ENCODE measurements at places on chromosomes 7 and 10. TPM values are rescaled to one million over a fixed set of nuclear protein-coding genes. Genes with fewer than 3 reads are reported as not detected.

The SP8 gene
- not detected for polyA plus RNA-seq

DNA sequence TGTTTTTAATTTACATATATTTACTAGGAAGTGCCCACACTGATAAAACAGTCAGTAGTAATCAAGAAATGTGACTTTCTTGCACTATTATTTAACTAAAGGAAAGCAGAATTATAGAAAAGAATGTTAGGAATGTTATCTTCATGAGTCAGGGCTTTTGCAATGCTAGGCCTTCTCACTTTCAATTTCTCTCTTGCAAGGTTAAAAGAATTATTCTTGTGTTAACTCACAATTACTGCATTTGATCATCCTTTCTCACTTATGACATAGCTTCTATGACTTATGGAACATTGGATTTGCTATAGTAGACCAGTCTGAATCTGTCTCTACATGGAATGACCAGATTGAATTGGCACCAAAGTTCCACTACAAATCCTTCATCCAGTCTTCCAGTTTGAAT, 192.4 kb downstream of the SDK1 start:
- H3K4me3 ChIP-seq: no peak overlapping the region
- no peaks in the 10 kb centered on the region for H3K27me3 ChIP-seq
- H3K36me3 ChIP-seq: no peaks in the 10 kb centered on the region

DNA sequence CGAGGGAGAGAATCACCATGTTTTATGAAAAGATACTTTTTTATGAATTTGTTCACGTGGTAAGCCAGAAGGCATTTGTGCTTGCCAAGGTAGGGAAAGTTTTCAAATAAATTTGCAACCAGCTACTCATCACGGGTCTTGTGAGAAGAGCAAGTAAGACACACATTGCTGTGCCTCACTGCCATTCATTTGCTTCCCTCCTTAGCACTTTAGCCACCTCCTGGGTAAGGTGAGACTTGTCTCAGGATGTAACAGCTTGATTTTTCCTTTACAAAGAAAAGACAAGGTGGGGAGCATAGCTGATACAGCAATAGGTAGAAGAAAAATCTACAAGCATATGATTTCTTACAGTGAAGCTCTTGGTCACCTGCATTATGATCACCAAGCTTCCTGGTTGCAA, 342.4 kb upstream of the GRM3 start:
- no peak overlapping the region for H3K27ac ChIP-seq
- no peaks in the 10 kb centered on the region for H3K36me3 ChIP-seq
- H3K4me1 ChIP-seq: no peaks in the 10 kb centered on the region
- no peak overlapping the region for H3K4me3 ChIP-seq

The IFIT2 gene
- 4.4 TPM for polyA plus RNA-seq

The C10orf67 gene
- polyA plus RNA-seq: not detected

The CYP3A5 gene
- 0.69 TPM for polyA plus RNA-seq

DNA sequence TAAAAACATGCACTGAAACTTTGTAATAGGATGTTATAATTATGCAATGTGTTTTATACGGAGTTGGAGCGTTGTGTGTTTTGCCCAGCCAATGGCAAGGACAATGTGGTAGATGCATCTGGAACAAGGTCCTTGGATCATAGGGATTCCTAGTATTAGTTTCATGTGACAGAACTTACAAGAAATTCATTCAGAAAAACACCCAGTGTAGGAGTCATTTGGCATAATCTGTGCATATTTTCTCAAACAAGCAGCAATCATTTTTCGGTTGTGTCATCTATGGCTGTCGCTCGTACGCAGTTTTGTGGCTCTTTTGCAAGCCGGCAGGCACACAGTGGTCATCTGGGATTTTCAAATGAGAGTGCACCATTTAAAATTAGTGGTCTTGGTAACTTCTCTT, 19.8 kb downstream of the CREB5 start:
- H3K27me3 ChIP-seq: no peaks in the 10 kb centered on the region
- no peak overlapping the region for H3K27ac ChIP-seq
- no peaks in the 10 kb centered on the region for H3K36me3 ChIP-seq
- H3K4me3 ChIP-seq: no peak overlapping the region
- DNase-seq: no peak

DNA sequence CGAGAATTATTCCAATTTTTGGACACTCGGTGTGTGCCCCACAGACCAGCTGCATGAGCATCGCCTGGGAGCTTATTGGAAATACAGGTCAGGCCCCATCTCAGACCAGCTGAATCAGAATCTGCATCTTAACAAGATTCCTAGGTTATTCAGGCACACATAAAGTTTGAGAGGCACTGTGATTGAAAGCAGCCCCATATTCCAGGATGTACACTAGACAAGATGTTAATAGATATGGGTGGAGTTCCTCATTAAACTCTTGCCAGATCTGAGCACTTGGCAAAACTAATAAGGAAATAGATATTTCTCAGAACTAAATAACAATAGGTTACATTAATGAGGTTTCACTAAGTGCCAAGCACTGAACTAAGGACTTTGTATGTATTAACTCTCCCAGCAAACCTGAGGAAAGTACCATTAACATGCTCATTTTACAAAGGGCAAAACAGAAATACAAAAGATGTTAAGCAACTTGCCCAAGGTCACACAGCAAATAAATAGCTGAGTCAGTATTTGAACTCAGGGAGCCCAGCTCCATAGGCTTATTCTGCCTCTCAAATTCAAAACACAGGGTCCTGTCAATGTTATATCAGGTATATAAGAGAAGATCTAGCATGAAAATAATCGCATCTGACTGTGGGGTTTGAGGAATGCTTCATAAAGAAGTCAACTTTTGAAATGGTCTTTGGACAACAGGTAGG, 29.9 kb downstream of the PPP1R3C start:
- H3K27ac ChIP-seq: no peak overlapping the region
- H3K4me1 ChIP-seq: no peaks in the 10 kb centered on the region
- no peak for DNase-seq
- no peaks in the 10 kb centered on the region for H3K36me3 ChIP-seq

GRCh38 chr7:157539521-157539920, 202.7 kb downstream of the DNAJB6 start:
- H3K27me3 ChIP-seq: no peaks in the 10 kb centered on the region
- no peaks in the 10 kb centered on the region for H3K36me3 ChIP-seq
- no peaks in the 10 kb centered on the region for H3K4me1 ChIP-seq
- H3K27ac ChIP-seq: no peak overlapping the region
- no peak overlapping the region for H3K4me3 ChIP-seq

The ARID5B gene
- 39.4 TPM for polyA plus RNA-seq

DNA sequence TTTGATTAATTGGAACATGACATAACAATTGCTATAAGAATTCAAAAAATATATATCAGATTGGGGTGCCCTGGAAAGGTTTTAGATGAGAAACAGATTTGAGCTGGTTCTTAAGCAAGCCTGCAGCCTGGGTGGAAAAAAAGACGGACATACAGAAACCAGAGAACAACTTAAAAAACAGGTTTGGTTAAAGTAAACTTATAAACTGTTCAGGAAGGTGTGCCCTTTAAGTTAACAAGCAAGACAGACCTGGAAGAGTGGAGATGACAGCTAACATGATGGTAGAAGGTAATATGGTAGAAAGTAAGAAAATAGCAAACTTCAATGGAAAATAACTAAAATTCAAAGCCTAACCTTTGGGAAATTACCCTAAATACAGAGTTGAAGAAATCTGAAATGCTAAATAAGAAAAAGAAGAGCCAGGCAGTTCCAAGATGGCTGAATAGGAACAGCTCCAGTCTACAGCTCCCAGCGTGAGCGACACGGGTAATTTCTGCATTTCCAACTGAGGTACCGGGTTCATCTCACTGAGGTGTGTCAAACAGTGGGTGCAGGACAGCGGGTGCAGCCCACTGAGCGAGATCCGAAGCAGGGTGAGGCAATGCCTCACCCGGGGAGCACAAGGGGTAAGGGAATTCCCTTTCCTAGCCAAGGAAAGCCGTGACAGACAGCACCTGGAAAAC, 52.2 kb downstream of the CADPS2 start:
- no peak for DNase-seq
- H3K27me3 ChIP-seq: no peaks in the 10 kb centered on the region
- H3K4me3 ChIP-seq: no peak overlapping the region
- no peaks in the 10 kb centered on the region for H3K36me3 ChIP-seq
- H3K27ac ChIP-seq: no peak overlapping the region

GRCh38 chr7:45575501-45576248, 1.5 kb downstream of the ADCY1 start:
- no peak overlapping the region for H3K27ac ChIP-seq
- no peaks in the 10 kb centered on the region for H3K27me3 ChIP-seq
- H3K4me1 ChIP-seq: no peaks in the 10 kb centered on the region
- no peak for DNase-seq

The CALML5 gene
- not detected for polyA plus RNA-seq

GRCh38 chr10:132298038-132298881, 9.5 kb downstream of the STK32C start:
- no peak overlapping the region for H3K27ac ChIP-seq
- no peak overlapping the region for H3K4me3 ChIP-seq
- no peaks in the 10 kb centered on the region for H3K4me1 ChIP-seq
- H3K27me3 ChIP-seq: no peaks in the 10 kb centered on the region
- no peak for DNase-seq

GRCh38 chr10:95793401-95794045, 37.6 kb downstream of the ENTPD1 start:
- H3K4me1 ChIP-seq: no peaks in the 10 kb centered on the region
- no peak overlapping the region for H3K27ac ChIP-seq
- H3K36me3 ChIP-seq: no peaks in the 10 kb centered on the region
- H3K27me3 ChIP-seq: no peaks in the 10 kb centered on the region
- no peak for DNase-seq

- no peak overlapping the region for H3K27ac ChIP-seq
- DNase-seq: no peak
- no peaks in the 10 kb centered on the region for H3K27me3 ChIP-seq
- no peaks in the 10 kb centered on the region for H3K36me3 ChIP-seq
Observed at GRCh38 chr10:111347386-111348013, 270.7 kb downstream of the ADRA2A start.

DNA sequence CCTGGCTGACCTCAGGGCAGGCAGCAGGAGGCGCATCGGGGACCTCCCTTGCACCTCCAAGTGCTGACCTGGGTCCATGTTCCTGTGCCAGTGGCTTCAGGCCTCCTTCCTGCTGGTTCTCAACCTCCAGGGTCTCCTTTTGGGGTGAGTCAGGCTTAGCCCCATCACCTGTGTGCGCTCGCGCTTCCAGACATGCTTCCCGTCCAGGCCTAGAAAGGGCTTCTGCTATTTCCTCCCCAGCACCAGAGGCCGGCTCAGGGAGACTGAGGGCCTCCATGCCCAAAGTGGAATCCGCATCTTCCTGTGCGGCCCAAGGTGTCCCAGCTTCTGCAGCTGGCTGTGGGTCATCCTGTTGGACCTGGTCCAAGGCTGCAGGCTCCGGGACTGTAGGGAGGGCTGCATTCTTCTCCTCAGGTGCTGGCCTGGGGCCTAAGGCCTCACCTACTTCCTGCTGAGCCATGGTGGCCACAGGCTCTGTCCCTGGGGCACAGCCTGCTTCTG, 5.9 kb downstream of the NACAD start:
- H3K4me3 ChIP-seq: no peak overlapping the region
- no peaks in the 10 kb centered on the region for H3K36me3 ChIP-seq
- H3K27ac ChIP-seq: no peak overlapping the region

The FBXO24 gene
- polyA plus RNA-seq: 2.0 TPM

DNA sequence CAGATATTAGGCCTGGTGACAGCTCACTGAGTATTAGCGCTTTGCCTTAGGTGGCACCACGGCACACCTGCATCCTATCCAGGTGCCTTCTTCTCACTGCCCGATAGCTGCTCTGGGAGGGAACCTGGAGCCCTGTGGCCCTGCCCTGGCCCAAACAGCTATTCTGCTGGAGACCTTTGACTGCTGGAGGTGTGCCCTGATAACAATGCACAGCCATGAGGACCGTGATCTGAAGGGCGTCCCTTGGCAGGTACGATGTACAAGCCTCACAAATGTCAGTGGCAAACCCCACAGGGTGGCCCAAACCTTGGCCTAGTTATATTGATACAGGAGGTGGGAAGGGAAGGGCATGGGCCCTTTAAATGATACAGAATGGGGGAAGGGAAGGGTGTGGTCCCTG, 259.5 kb downstream of the GRID1 start:
- no peak overlapping the region for H3K27ac ChIP-seq
- no peak overlapping the region for H3K4me3 ChIP-seq
- no peak for DNase-seq
- H3K36me3 ChIP-seq: no peaks in the 10 kb centered on the region

GRCh38 chr10:95837356-95837776, 70.4 kb upstream of the CC2D2B start:
- no peak overlapping the region for H3K4me3 ChIP-seq
- no peaks in the 10 kb centered on the region for H3K27me3 ChIP-seq
- no peaks in the 10 kb centered on the region for H3K36me3 ChIP-seq
- no peak for DNase-seq

DNA sequence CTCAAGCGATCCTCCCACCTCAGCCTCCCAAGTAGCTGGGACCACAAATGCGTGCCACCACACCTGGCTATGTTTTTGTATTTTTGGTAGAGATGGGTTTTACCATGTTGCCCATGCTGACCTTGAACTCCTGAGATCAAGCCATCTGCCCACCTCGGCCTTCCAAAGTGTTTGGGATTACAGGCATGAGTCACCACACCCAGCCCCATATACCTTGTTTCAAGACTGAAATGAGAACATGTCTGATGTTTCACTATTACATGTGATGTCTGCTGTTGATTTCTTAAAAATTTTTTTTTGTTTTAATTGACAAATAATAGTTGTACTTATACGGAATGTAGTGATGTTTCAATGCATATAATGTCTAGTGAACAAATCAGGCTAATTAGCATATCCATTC, 14.5 kb downstream of the KLHL7 start:
- no peaks in the 10 kb centered on the region for H3K36me3 ChIP-seq
- H3K4me1 ChIP-seq: no peaks in the 10 kb centered on the region
- no peak for DNase-seq
- no peaks in the 10 kb centered on the region for H3K27me3 ChIP-seq
- no peak overlapping the region for H3K4me3 ChIP-seq

The GHRHR gene
- polyA plus RNA-seq: not detected

DNA sequence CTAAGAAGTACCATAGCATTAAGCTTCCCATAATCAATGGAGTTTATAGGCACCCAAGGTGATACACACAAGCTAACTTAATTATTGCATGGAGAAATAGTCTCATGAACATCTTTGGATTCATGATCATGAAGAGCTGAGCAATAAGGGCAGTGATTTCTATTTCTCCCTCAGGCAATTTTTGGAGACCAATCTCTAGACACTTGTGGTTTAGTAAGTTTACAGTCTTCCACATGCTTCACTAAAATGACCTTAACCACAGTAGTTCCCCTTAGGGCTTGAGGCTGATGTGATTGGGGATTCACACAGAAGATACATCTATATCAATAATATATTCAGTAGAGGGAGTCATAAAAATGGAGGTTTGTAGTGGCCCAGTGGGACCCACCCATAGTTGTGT, 241.2 kb downstream of the CCDC7 start:
- H3K4me3 ChIP-seq: no peak overlapping the region
- no peak overlapping the region for H3K27ac ChIP-seq
- no peak for DNase-seq
- no peaks in the 10 kb centered on the region for H3K36me3 ChIP-seq
- H3K4me1 ChIP-seq: no peaks in the 10 kb centered on the region
- H3K27me3 ChIP-seq: no peaks in the 10 kb centered on the region

The ANKRD30A gene
- polyA plus RNA-seq: not detected

The JAKMIP3 gene
- polyA plus RNA-seq: not detected

GRCh38 chr10:22247636-22248035, 29.8 kb upstream of the EBLN1 start:
- no peaks in the 10 kb centered on the region for H3K4me1 ChIP-seq
- peak overlapping the region; percentile 17 for H3K27ac ChIP-seq
